ENCODE measurements at places on chromosomes 3 and 15. TPM values are rescaled to one million over a fixed set of nuclear protein-coding genes. Genes with fewer than 3 reads are reported as not detected.

SLC9C1 gene
- total RNA-seq: 2.3 TPM

DNA sequence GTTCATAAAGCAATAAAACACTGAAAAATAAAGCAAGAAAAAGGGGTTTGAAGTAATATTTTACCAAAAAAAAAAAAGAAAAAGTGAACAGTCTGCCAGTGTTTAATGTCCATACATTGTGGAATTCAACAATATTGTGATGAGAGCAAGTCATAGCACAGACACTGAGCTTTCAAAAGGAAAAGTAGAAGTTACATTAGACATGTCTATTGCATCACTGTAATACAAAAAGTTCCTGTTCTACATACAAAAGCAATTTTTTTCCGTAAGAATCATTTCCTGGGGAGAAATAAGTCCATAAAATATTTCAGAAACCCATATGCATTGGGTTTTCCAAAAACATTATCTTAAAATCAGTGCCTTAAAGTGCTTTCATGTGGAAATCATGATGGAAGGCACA, 11.8 kb upstream of the HDC start:
- DNase-seq: no peak

DNA sequence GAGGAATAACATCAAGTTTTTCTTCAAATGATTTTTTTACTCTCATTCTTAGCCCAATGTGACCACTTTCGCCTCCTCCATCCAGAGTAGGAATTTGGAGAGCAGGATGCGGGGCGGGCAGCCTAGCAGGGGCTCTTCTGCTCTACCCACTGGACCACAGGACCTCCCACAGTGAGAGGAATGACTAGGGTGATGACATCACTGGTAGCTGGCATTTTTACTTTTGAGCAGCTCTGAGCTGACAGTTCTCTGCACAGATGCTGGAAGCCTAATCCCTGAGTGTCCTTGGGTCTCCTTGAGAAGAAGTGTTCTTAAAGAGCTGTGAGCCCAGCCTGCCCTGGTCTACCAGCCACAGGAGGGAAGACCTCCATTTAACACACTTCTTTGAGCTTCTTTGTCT, 1.4 kb upstream of the HCN4 start:
- DNase-seq: no peak

- no peak for DNase-seq
Measured at GRCh38 chr3:188562144-188562543, 408.2 kb downstream of the LPP start.

DNA sequence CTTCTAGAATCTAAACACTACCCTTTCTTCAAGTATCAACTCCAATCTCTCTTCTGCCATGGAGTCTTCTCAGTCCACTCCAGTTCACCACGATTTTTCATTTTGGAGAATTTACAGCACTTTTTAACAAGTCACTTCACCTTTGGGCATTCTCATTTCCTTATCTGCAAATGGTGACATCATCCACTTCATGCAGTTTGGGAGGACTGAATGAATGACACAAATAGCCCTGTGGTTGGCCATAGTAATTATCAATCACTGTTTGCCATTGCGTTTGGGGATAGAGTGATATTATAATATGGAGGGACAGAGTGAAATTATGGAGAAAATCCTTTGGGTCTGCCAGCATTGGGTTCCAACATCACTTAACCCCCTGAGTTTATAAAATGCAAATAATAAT, 38.0 kb upstream of the TM4SF1 start:
- no peak for DNase-seq

- DNase-seq: no peak
Measured at GRCh38 chr3:139084176-139084575, 39.5 kb upstream of the PRR23C start.

VPS8 gene
- 60.1 TPM for total RNA-seq

GRCh38 chr3:46926447-46926846, 48.9 kb downstream of the PTH1R start:
- no peak for DNase-seq

- peak; percentile 79 for DNase-seq
Measured at GRCh38 chr3:160808838-160809237, 52.8 kb downstream of the PPM1L start.

ACTR8 gene
- total RNA-seq: 30.5 TPM

DNA sequence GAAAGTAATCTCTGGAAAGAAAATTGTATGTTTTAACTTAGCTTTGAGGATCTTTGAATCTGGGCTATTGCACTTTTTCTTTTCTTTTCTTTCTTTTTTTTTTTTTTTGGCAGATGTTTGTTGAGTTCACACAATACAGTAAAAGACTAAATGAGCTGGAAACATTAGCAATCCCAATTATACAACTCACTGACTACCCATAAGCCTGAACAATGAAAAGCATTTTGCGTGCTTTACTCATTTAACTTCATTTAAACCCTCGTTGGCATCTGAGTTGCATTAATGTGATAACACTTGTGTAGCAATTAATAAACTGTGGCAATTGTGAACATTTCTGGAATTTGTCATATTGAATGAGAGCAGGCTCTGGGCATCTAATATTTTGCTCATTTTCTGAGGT, 269.4 kb upstream of the RBMS3 start:
- DNase-seq: no peak

AGBL1 gene
- not detected for total RNA-seq

RSRC1 gene
- total RNA-seq: 20.6 TPM

DNA sequence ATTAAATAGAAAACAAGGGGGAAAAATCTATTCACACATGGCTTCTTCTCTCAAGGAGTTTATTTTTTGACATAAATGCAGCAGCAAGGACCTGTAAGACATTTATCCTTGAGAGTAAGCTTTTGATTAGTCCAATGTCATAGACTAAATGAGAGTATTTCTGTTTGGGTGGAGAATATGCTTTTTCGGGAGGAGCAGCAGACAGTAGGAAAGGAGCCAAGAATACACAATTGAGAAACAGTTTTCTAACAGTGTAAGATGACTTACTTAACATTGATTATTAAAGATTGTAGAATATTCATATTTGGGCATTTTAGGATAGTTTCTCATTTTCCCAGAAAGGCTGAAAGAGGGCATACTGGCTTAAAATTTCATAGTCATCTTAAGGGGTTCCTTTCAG, 65.9 kb upstream of the PAQR5 start:
- DNase-seq: no peak

DNA sequence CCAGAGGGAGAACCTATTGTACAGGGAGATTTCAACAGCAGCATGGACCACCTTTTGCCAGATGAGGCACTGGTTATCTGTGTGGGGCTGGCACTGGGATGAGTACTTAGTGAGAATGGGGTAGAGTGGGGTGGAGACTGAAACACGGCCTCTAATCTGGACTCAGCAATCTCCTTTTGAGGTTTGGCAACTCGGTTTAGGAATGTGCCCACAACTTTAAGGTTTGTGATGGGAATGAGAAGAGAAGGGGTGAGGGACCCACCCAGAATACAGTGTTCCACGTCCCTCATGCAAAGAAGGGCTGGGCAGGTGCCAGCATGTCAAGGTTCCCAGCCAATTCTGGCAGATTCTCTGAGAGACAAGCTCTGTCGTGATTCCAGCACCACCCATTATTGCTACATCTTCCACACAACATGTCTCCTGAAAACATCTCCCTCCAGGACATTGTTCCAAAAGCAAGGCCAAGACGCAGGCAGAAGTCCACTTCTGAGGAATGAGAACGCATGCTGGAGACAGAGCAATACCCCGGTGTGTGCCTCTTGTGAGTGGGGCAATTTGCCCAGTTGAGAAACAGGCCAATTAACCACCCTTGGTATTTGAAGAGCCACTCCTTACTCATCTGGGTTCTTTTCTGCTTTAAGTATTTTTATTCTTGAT, 37.5 kb upstream of the CCR4 start:
- peak; percentile 60 for DNase-seq

- no peak for DNase-seq
Measured at GRCh38 chr3:87924485-87924884, 134.3 kb downstream of the CGGBP1 start.

DNA sequence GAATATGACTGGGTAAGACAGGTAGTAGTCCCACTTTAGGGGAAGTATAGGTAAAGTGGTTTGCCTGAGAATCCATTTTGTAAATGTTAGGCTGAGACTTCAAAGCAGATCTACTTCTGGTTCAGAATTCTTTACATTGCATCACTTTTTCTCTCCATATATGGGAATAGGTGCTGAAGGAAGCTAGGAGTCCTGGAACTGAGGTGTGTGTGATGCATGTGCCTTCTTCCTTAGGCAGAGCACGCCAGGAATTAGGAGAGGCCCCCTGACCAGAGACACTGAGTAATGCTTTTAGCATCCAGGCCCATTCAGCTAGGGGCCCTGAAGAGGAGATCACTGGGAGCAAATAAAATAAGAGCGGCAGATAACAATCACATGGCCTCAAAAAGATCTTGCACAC, 69.2 kb upstream of the DCP1A start:
- no peak for DNase-seq

DNA sequence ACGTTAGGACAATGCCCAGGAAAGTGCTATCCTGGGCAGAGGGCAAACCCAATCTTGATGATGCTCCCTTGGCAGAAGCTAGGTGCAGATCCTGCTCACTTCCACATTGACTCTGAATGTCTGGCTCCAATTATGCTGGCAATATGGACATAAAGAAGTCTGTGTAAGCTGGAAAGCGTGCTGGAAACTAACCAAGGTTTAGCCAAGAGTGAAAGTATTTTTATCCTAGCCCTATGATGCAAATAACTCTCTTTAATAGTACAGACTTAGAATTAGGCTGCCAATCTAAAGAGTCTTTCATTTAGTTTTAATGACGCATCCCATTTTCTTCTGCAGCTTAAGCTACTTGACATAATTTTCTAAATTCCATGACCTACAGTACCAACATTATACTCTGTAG, 571.8 kb downstream of the TUSC7 start:
- no peak for DNase-seq

XXYLT1 gene
- 2.1 TPM for total RNA-seq

DNA sequence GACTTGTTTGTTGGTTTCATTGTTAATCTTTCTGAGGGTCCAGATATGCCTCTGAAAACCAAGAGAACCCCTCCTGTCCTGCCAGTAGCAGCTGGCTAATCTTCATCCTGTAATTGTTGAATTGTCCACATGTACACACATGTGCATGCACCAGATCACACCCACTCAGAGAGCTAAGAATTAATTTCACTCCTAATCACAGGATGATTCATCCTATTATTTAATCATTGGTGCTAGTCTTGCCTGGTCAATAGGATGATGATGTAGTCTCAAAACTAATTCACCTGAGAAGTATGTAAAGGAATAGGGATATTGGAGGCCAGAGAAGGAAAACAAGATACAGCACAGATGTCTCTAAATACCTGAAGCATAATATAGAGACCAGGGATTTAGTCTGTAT, 7.8 kb upstream of the AHSG start:
- no peak for DNase-seq

DNA sequence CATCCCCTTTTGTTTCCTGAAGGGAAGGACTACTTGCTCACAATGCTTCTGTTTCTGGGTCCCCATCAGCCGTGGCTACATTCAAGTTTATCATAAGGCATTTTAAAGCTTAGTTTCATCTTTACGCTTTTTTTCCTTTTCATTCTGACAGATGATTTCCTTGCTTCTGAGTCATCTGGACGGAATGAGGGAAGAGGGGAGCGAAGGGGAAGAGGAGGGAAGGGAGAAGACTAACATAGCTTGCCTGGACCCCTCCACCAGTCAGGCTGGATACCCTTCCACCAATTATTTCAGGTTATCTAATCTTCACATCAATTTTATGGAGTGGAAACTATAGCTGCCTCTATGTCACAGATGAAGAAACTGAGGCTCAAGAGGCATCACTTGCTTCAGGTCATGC, 27.6 kb downstream of the FAM3D start:
- DNase-seq: no peak

- no peak for DNase-seq
Measured at GRCh38 chr15:84887938-84888337, 3.5 kb downstream of the SLC28A1 start.

GOLGA6D gene
- total RNA-seq: not detected

DNA sequence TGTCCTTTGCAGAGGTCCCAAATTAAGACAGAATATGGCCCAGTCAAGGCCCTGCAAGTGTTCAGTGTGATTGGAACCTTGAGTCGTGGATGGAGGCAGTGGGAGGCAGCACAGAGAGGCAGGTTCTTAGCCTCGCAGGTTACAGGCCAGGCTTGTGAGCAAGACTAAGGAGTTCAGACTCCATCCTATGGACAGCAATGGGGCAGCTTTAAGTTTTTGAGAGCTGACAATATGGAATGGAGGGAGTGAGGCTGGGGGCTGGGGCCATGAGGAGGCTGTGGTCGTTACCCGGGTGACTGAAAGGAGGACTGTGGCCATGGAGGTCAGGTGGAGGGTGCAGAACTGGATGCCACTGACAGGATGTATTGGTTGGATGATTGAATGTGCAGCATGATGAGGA, 74.1 kb upstream of the PRR23C start:
- DNase-seq: no peak

DNA sequence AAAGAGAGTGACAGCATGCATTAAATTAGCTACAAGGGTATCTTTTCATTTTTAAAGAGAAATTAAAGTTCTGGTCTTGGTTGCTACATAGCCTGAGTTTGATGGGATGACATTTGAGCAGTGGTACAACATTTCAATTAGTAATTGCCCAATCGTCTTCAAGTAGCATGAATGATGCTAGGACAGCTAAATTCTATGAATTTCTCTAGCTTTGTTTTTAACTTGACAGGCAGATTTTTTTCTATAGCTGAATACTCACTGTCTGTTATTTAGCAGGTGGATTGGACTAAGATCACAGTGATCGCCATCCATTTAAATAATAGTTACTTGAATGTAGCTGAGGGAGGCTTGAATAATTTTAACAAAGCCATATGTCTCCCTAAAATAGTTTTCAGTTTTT, 162.2 kb downstream of the OXSM start:
- no peak for DNase-seq

DNA sequence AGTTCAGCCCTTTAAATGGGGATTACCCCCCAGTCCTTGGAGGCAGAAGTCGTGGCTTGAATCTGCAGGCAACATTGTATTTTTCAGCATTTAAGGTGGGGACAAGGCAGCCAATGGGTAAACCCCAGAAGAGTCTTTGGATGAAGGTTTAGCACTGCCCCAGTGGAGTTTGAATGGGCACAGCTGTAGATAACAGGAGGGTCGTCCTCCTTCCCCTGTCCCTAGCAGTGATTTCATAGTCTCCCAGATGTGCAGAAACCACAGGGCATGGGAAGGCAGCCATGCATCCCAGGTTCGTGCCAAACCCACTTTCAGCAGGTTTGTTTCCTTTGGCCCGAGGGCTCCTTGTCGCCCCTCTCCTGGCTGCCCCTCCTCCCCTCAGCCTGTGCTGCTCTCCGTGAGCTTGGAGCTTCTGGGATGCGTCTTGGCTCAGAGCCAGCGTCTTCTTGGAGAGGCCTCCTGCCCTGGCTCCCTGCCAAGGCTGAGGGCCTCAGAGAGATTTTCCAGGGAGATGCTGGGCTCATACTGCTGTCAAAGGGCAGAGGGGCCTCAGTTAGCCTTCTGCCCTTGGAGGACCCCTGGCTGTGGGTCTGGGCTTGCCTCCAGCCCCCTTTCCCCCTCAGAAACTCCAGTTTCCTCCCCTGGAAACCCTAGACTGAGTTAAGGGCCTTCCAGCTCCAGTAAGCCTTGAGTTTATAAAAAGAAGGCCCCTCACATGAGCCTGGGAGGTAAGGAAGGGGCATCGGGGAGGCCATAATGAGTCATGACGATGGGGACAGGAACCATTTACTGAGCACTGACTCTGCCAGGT, 48.9 kb upstream of the POLG start:
- DNase-seq: peak; percentile 67

- DNase-seq: no peak
Measured at GRCh38 chr3:55174747-55175146, 246.9 kb upstream of the LRTM1 start.

GRCh38 chr3:181941250-181941649, 229.5 kb downstream of the SOX2 start:
- no peak for DNase-seq
